ENCODE measurements at places on chromosomes 6 and 20. TPM values are rescaled to one million over a fixed set of nuclear protein-coding genes. Genes with fewer than 3 reads are reported as not detected.

- no peaks in the 10 kb centered on the region for H3K36me3 ChIP-seq
- DNase-seq = no peak
- no peak overlapping the region for H3K27ac ChIP-seq
These were observed 11.1 kb upstream of the KIAA1755 start for GRCh38 chr20:38271608-38272120.

GRCh38 chr20:44849703-44850102 is 35.8 kb upstream of the YWHAB start:
- H3K27me3 ChIP-seq = no peaks in the 10 kb centered on the region
- no peaks in the 10 kb centered on the region for H3K36me3 ChIP-seq
- DNase-seq = no peak
- no peaks in the 10 kb centered on the region for H3K4me1 ChIP-seq
- no peak overlapping the region for H3K27ac ChIP-seq
- no peak overlapping the region for H3K4me3 ChIP-seq

Gene FAM184A
- 8.4 TPM for total RNA-seq

DNA sequence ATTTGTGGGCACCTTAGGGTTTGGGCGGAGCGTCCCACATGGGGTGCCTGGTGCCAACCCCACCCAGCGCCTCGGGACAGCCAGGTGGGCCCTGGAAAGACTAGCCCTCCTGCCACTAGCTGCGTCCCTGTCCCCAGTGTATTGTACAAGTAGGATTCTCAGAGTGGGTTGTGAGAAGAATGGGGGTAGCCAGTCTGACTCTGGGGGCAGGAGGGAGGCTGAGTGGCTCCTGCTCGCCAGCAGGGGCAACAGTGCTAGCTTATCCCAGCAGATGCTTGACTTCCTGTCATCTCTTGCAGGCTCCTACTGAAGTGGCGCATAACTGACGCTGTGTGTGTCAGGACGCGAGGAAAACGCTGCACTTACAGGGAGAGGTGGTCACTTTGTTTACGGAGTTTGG is 9.3 kb downstream of the PSMA7 start:
- H3K4me1 ChIP-seq = peaks cover 31% of the 10 kb centered on the region
- H3K27me3 ChIP-seq = no peaks in the 10 kb centered on the region
- no peak overlapping the region for H3K4me3 ChIP-seq

Gene BMP5
- total RNA-seq = 3.2 TPM

Gene PNPLA1
- total RNA-seq = 0.14 TPM

Gene DNAH8
- not detected for total RNA-seq

DNA sequence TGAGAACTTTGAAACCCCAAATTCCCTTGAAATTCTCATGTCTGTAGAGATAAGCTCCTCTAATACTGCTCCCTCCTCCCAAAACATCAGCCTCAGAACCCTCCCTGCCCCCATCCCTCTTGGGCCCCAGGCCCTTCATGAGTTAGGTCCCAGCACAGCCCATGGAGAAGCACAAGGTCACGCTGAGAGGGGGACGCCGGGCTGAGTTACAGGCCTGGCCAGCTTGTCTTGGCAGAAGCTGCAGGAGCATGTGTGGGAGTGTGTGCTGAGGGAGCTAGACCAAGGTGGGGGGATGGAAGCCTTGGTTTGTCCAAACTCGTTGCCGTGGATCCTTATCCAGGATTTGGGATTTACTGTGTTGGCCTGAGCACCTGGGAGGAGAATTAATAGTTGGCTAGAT is 8.5 kb upstream of the PTCRA start:
- peak; percentile 40 for DNase-seq
- H3K36me3 ChIP-seq = no peaks in the 10 kb centered on the region
- H3K4me1 ChIP-seq = peaks cover 8% of the 10 kb centered on the region
- H3K27me3 ChIP-seq = no peaks in the 10 kb centered on the region
- no peak overlapping the region for H3K4me3 ChIP-seq

Gene TCP11
- 0.30 TPM for total RNA-seq

Gene SRXN1
- 36.9 TPM for total RNA-seq

DNA sequence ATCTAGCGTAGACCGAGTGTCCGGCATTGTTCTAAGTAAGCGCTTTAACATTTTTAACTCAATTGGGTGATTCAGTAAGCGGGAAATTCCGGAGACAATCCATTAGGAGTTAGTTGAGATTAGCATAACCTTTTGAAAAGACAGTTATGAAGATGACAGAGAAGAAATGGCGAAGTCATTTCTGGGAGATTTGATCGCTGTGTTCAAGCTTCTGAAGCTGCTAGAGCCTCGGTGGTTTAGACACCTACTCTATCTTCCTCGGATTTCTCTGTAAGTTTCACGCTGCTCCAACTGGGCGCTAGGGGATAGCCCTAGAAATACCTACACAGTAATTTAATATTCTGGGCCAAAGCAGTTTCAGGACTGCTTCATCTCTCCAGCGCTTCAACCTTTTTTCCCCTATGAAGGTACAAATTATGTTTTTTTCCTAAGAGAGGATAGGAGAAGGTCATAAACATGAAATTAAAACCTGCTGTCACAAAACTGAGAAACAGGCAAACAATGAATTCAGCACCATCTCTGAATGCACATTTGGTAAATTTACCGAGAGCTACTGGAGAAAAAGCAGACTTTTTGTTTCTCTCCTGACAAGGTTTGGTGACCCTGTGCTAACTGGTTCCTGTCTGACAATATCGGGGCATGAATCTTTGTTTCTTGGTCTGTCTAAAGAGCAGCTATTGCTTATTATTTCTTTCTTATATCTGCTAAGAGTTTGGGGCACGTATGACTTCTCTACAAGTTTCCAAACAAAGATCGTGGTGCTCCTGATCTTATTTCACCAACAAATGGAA is 22.4 kb downstream of the ZNF311 start:
- no peak overlapping the region for H3K4me3 ChIP-seq
- H3K36me3 ChIP-seq = no peaks in the 10 kb centered on the region
- peaks cover 31% of the 10 kb centered on the region for H3K4me1 ChIP-seq
- H3K27me3 ChIP-seq = no peaks in the 10 kb centered on the region

Gene RBM38
- 14.7 TPM for total RNA-seq

GRCh38 chr6:158911746-158912480 is 88.1 kb downstream of the RSPH3 start:
- H3K4me3 ChIP-seq = no peak overlapping the region
- peak overlapping the region; percentile 73 for H3K27ac ChIP-seq
- no peaks in the 10 kb centered on the region for H3K27me3 ChIP-seq
- H3K36me3 ChIP-seq = no peaks in the 10 kb centered on the region
- DNase-seq = no peak
- peaks cover 4% of the 10 kb centered on the region for H3K4me1 ChIP-seq

- no peak for DNase-seq
- no peak overlapping the region for H3K27ac ChIP-seq
These were observed 148.0 kb downstream of the TMEM200A start for GRCh38 chr6:130513770-130514169.

- H3K4me1 ChIP-seq = peaks cover 16% of the 10 kb centered on the region
- H3K4me3 ChIP-seq = no peak overlapping the region
- no peaks in the 10 kb centered on the region for H3K36me3 ChIP-seq
- H3K27me3 ChIP-seq = no peaks in the 10 kb centered on the region
These were observed 13.0 kb downstream of the RPRD1B start for GRCh38 chr20:38046572-38046971.

Gene KCNB1
- total RNA-seq = 0.40 TPM

Gene OPN5
- total RNA-seq = not detected

- H3K27me3 ChIP-seq = no peaks in the 10 kb centered on the region
- H3K4me3 ChIP-seq = no peak overlapping the region
- DNase-seq = no peak
- H3K36me3 ChIP-seq = no peaks in the 10 kb centered on the region
These were observed 34.9 kb upstream of the HEY2 start for GRCh38 chr6:125714441-125715090.

Gene GGTLC1
- 86.2 TPM for total RNA-seq

- H3K36me3 ChIP-seq = no peaks in the 10 kb centered on the region
- DNase-seq = no peak
- no peak overlapping the region for H3K4me3 ChIP-seq
- no peak overlapping the region for H3K27ac ChIP-seq
- no peaks in the 10 kb centered on the region for H3K4me1 ChIP-seq
- H3K27me3 ChIP-seq = no peaks in the 10 kb centered on the region
These were observed 73.4 kb upstream of the FRMD1 start for GRCh38 chr6:168152306-168152963.

Gene SLC2A10
- total RNA-seq = 20.9 TPM

DNA sequence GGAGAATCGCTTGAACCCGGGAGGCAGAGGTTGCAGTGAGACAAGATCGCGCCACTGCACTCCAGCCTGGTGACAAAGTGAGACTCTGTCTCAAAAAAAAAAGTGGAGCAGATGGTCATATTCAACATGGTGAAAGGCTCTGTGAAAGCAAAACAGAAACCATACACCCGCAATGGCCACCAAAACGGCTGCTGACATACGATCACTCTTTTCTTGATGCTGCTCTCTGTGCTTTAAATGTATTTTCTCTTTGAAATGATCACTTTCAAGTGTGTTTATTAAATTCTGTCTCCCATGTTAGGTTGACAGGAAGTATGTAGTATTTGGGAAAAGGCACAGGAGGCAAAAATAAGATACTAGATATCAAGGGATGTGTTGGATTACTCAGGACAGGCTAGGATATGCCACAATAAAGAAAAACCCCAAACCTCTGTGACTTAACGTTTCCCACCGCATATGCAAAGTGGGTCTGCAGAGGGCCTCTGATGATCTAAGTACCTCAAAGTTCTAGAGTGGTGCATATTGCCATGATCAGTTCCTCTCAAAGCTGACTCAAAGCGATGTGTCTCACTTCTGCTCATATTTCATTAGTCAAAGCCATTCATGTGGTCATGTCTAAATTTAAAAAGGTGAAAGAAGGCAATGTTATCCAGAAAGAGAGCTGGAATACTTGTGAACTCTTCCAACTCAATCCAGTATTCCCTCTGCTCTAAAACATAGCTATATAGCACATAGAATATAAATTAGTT is 155.1 kb upstream of the SOX4 start:
- no peak overlapping the region for H3K27ac ChIP-seq
- H3K27me3 ChIP-seq = no peaks in the 10 kb centered on the region

DNA sequence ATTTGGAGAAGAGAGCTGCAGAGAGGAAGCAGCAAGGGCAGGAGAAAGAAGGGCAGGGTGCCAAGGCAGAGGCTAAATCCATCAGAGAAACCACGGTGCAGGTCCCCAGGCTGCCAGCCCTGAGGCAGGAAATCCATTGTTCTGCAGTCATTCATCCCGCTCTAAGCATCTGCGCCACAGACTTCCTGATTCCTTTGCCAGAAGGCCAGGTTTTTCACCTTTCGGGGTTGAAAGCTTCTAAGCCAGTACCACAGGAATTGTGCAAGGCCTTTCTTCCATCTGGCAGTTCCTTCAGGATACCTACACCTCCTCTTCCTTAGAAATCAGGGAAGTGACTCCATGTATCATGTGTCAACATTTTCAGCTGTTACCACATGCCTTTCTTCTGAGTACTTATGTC is 45.6 kb downstream of the ADGRF5 start:
- H3K4me3 ChIP-seq = no peak overlapping the region
- H3K4me1 ChIP-seq = no peaks in the 10 kb centered on the region
- H3K36me3 ChIP-seq = peaks cover 56% of the 10 kb centered on the region
- H3K27ac ChIP-seq = no peak overlapping the region

Gene TMEM217
- total RNA-seq = 0.89 TPM

DNA sequence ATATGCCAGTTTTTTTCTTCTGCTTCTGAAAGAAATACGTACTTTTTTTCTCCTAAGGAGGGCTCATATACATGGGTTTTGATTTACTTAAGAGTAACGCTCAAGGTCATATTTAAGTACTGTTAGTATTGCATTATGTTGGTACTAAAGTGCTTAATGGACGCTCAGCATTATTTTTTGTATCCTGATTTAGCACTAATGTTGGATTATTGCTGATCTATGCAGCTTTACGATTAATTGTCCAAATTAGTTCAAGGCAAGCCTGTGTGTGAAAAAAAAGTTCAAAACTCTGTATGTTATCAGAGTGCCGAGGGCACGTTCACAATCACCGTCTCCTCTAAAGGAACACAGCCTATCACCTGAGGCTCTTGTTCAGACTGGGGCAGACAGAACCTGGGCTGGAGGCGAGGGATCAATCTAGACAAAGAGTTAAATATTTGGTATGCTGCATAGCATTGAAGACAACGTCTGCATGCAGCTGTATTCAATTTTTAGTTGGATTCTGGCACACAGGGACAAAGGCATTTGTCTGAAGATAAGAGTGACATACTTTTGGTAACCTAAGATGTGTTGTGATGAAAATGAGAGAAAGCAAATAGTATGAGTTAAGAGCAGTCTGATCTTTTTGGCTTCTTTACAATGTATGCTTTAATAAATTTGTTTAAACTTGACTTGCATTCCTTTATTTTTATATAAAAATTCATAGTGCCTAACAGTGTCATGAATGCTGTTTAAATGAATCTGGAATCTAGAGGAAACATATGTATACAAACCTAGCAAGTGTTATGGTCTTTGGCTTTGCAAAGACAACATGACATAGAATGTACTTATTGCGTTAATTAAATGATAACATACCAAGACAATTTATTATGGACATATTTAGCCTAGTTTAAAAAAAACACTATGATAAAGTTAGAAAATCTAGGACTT is 341.2 kb downstream of the SAMD5 start:
- H3K4me3 ChIP-seq = no peak overlapping the region
- H3K27ac ChIP-seq = no peak overlapping the region
- no peak for DNase-seq
- no peaks in the 10 kb centered on the region for H3K4me1 ChIP-seq
- H3K36me3 ChIP-seq = no peaks in the 10 kb centered on the region

GRCh38 chr6:150631283-150631983 is 31.7 kb downstream of the PLEKHG1 start:
- no peaks in the 10 kb centered on the region for H3K27me3 ChIP-seq
- H3K36me3 ChIP-seq = no peaks in the 10 kb centered on the region
- no peak overlapping the region for H3K4me3 ChIP-seq
- no peak overlapping the region for H3K27ac ChIP-seq
- no peak for DNase-seq

Gene FITM2
- total RNA-seq = 15.7 TPM

- H3K27me3 ChIP-seq = no peaks in the 10 kb centered on the region
- DNase-seq = no peak
- peaks cover 9% of the 10 kb centered on the region for H3K4me1 ChIP-seq
- H3K27ac ChIP-seq = peak overlapping the region; percentile 15
These were observed 1.8 kb upstream of the PHACTR2 start for GRCh38 chr6:143675946-143676345.

- no peak for DNase-seq
- no peak overlapping the region for H3K4me3 ChIP-seq
- no peaks in the 10 kb centered on the region for H3K36me3 ChIP-seq
- H3K27me3 ChIP-seq = no peaks in the 10 kb centered on the region
- no peak overlapping the region for H3K27ac ChIP-seq
These were observed 187.7 kb downstream of the NFATC2 start for GRCh38 chr20:51354769-51355319.

DNA sequence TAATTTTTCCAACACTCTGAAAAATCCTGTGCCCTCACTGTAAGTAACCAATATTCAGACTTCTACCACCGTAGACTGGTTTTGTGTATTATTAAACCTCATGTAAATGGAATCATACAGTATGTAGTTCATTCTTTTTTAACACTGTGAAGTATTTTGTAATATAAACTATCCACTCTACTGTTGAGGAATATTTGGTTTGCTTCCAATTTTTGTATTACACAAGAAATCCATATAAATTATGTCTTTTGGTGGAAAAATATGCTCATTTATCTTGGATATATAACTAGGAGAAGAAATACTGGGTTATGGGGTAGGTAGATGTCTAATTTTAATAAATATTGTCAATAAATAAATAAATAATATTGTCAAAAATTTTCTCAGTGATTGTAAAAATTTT is 116.8 kb downstream of the CHD6 start:
- no peaks in the 10 kb centered on the region for H3K36me3 ChIP-seq
- no peaks in the 10 kb centered on the region for H3K27me3 ChIP-seq
- no peak for DNase-seq
- no peak overlapping the region for H3K4me3 ChIP-seq
- no peak overlapping the region for H3K27ac ChIP-seq
- no peaks in the 10 kb centered on the region for H3K4me1 ChIP-seq

GRCh38 chr20:24027229-24027628 is 38.6 kb upstream of the GGTLC1 start:
- no peak overlapping the region for H3K4me3 ChIP-seq
- no peak overlapping the region for H3K27ac ChIP-seq
- DNase-seq = peak; percentile 66

Measured in upper lobe of left lung (tissue), 6 donors.